ENCODE measurements at places on chromosomes 12 and 14.

DNA sequence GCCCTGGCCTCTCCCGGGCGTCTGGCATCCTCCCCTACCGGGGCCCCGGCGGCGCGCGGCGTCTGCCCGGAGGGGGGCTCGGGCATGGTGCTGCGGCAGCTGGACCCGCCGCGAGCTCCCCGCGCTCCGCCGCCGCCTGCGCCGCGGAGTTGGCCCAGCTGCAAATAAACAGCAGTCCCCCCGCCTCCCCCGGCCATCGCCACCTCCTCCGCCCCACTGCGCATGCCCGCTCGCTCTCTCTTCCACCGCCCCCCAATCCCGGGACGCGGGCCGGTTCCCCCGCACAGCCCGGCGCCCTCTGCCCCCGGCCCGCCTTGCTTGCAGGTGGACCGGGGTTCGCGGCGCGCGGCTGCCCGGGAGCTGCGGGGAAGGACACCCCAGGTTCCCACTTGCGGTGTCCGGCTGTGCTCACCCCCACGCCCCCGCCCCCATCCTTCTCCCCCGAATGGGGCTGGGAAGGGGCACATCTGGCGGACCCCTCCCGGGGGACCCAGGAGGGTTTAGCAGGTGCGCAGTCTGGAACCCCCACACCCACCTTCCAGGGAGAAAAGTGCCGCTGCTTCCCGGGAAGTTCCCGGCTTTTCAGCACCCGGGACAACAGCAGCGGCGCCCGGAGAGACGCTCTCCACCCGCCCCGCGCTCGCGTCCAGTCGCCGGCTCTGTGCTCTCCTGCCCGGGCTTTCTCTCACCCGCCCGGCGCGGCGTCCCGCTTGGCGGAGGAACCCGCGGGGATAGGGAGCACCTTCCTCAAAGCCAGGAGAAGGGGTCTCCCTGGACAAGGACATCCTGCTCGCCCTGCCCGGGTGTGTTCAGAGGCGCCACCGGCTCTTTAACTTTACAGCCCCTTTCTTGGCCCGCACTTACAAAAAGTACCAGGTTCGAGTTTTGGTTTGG, at the start of gene TMTC1:
TMTC1 (minus strand) TSS at position 170 of the 894 bp plus-strand sequence. CDS start 191 bp downstream, outside the sequence.
- DNase-seq, result peak; percentile 37

DNA sequence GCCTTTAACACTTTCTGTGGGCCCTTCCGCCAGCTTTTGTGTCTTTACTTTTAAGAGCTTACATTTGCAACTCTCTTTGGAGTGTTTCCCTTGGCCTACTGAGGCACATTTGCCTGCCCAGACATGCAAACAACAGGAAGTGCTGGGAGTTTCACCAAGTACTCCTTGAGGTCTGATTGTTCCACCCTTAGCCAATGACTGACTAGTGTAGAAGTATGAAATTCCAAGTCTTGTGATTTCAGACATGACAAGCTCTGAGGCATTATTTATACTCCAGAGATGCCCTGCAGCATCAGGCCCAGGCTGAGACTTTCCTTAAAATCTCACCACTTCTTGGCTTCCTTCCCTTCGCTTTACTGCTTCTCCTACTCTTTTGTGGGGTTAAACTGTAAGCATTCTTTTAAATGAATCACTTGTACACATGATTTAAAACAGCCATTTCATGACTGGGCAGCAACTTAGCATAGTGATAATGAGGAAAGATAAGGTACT, 174.1 kb downstream of the SLC6A15 start:
- no peak for DNase-seq

- no peak for DNase-seq
Observed at GRCh38 chr12:41045509-41045908, 142.6 kb upstream of the PDZRN4 start.

DNA sequence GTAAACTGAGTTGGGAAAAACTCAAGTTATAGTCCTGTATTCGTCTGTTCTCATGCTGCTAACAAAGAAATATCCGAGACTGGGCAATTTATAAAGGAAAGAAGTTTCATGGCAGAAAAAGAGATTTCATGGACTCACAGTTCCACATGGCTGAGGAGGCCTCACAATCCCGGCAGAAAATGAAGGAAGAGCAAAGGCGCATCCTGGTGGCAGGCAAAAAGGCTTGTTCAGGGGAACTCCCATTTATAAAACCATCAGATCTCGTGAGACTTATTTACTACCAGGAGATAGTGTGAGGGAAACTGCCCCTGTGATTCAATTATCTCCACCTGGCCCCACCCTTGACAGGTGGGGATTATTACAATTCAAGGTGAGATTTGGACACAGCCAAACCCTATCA, 292.6 kb upstream of the SYT1 start:
- no peak for DNase-seq

GRCh38 chr14:33219957-33220356, 281.3 kb downstream of the NPAS3 start:
- DNase-seq, result no peak

GRCh38 chr14:72567226-72567625, 326.7 kb downstream of the DPF3 start:
- no peak for DNase-seq

DNA sequence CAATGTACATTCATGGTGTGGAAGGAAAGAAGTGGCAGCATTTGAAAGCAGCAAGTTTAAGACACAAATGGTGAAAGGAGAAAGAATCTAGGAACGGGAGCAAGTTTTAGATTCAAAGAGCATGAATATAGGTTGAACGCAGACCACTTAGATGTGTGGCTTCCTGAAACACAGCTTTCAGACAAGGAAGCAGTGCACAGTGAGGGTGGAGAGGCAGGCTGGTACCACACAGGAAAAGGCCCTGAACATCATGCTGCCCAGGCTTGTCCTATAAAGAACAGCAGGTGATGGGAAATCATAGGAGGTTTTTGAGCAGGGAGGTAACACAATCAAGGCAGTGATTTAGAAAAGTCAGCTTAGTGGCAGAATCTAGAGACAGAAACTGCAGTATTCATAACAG, 35.6 kb downstream of the GNS start:
- DNase-seq, result no peak

DNA sequence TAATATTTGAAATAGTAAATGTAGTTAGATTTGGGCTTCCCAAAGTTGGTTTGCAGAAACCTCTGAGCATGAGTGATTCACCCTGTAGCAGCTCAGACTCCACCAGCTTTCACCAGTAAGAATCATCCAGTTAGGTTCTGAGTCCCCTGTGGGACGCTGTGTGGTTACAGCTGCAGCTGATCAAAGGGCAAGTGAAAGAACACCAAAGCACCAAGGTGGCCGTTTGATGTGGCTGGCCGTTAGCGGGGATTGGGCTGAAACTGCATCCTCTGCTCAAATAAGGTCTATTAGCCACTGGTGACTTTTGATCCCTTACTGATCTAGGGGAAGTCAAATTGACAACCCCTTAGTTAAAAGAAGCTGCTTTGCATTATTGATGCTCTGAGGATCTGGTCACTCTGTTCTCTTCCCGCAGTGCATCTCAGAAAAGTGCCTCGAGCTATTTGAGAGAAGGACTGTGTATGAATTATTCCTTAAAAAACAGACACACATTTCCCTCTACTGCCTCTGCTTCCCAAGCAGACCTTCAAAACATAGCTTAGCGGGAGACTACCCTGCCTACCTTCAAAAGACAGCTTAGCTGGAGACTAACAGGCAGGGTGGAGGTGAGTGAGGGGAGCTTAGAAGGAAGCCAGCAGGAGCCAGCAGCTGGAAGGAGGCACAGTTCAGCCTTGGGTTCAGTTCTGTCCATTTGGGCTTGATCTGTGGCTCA, 3.7 kb downstream of the ABHD12B start:
- DNase-seq, result no peak

DNA sequence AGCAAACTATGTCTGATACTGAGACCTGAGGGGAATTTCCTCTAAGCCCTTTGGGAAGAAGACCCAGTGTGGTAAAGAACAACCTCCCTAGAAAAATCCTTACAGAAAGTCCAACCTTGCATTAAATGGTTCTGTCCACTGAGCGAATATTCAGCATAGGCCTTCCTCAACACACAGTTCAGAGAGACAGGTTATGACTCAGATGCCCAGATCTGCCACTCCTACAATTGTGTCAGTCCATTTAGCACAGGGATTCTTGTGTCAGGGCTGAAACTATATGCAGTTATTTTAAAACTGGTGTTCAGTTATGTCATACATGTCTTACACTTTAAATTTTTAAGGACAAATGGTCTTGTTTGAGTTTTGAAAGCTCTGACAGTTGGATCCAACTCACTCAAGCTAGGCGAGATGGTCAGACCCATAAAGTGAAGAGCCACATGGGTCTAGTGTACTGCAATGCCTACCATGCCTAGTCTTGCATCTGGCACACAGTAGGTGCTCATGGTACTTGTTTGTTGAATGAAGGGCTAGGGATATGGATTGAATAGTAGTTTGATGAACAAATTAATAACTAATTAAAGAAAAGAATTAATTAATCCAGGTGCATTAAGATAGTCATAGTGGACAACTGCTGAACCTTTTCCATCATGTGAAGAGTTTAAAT, 207.5 kb upstream of the PWP1 start:
- DNase-seq, result no peak

DNA sequence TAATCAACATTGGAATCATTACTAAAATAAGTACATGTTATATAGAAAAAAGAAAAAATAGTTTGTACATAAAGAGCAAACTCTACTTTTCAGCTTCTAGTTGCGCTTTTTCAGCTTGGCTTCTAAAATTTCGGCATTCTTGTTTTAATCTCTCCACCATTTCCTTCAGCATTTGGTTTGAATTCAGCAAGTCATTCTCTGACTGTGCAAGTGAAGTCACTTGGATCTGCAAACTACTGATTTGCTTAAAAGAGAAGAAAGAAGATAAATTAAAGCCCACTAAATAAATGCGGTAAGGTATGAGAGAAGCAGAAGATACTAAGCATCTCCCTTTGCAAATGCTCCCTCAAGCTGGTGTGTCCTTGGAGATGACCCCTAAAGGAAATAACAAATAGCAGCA, 126.3 kb downstream of the CEP83 start:
- no peak for DNase-seq

- DNase-seq, result peak; percentile 29
Observed at GRCh38 chr14:21852061-21852664, 178.5 kb upstream of the OR4E1 start.

GRCh38 chr12:20269337-20270067, 98.8 kb upstream of the PDE3A start:
- no peak for DNase-seq

DNA sequence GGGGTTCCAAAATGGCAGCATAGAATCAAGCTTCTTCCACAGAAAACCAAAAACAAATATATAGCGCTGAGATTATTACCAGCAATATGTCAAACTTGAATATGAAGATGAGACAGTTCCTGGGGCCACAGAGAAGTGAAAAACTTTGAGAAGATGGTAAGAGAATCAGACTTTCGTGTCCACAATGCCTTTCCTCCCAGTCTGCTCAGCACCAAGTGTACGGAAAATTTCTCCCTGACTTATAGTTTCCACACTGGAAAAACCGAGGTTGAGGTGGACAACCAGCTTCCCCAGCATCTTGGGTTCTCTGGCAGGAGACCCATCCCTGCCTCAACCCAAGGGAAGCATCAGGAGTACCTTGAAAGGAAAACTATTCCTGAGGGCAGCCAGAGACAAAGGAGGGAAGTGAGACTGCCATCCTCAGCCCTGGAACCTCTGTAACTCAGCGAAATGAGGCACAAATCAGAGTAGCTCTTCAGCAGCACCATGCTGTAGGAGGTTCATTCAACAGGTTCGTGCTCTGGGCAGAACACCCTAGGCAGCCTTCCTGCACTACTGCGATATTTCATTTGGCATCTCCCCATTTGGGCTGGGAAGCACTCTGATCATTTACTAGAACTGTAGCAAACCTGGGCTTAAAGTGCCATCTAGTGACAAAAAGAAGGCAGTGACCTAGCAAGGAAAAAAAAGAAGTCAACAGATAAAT, 52.4 kb upstream of the CAPRIN2 start:
- DNase-seq, result peak; percentile 35

DNA sequence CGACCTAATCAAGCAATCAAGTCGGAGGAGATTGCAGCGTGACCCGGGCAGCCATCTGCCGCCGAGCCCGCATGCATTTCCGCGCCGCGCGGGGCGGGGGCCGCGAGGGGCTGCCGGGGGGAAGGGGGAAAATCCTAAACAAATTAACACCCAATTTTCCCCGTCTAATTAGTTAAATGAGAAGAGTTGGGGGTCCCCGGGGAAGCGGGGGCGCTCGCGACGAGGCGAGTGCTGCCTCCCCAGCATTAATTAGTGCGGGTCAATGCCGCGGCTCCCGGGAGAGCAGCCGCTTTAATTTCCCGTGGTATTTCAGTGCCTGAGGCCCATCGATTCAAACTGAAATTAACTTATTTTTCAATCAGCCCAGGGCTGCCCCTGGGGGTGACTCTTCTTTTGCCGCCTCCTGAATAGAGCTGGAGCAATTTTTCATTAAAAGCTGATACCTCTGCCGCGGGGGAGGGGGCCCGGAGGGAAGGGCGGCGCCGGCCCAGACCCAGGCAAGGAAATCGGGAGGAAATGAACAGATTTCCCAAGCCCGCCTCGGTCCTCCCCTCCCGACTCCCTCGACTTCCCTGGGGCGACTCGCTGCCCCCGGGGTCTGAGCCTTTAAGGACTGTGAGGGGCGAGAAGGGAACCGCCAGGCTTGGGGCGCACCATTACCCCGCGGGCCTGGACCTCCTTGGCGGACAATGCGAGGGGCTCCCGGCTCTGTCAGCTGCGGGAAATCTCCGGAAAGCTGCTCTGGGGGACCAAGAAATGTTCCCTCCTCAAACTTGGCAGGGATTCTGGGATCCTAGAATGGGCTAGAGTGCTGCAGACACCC, 18.9 kb downstream of the VSX2 start:
- no peak for DNase-seq

- DNase-seq, result no peak
Observed at GRCh38 chr12:79250960-79251755, 386.6 kb downstream of the SYT1 start.

GRCh38 chr12:82866946-82867345, 180.2 kb downstream of the TMTC2 start:
- DNase-seq, result peak; percentile 78

- DNase-seq, result no peak
Observed at GRCh38 chr12:124386059-124386458, 91.2 kb downstream of the RFLNA start.

GRCh38 chr12:130981074-130981742, 27.5 kb downstream of the ADGRD1 start:
- DNase-seq, result no peak

- no peak for DNase-seq
Observed at GRCh38 chr14:51087031-51087441, 7.9 kb downstream of the TRIM9 start.

- no peak for DNase-seq
Observed at GRCh38 chr14:22761734-22762133, 4.8 kb upstream of the OXA1L start.

- no peak for DNase-seq
Observed at GRCh38 chr12:5480938-5481303, 49.0 kb downstream of the NTF3 start.

- no peak for DNase-seq
Observed at GRCh38 chr12:2547273-2548044, 247.3 kb upstream of the FKBP4 start.

DNA sequence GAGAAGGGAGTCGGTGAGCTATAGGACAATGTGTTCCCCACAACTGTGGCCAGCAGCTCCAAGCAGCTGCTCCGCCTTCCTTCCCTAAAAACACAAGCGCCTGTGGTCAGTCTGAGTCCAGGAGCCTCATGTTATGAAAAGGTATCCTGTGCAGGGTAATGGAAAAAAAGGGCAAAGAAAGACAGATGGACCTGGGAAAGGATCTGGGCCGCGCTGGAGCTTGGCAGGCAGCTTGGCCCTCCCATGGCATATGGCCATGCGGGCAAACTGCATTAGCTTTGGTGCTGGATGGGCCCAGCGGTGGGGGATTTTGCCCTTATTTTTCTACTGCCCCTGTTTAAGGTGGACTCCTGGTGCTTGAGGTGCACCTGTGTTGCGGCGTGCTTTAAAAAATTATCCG, 23.7 kb upstream of the CHST11 start:
- DNase-seq, result peak; percentile 24
